Hippocampal formation (tissue), 2 donors: ENCODE measurements at places on chromosomes 3 and 15.
A peak's percentile ranks its signal among the peaks of the same experiment; 100 is the strongest.

GRCh38 chr15:40006003-40006402, 33.0 kb downstream of the SRP14 start:
- no peak for DNase-seq

DNA sequence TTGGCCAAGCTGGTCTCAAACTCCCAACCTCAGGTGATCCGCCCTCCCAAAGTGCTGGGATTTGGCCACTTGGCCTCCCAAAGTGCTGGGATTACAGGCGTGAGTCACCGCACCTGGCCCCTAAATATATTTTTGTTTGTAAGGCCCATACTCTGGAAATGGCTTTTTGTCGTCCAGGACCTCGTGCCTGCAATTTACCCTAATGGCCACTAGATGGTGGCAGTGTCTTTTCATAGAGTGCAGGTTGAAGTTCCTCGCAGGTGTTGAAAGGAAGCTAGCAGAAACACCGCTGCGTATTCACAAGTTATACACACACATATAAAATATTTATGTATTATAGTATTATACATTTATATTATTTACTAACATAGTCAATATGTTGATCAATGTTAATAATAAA, 97.2 kb downstream of the LRTM1 start:
- DNase-seq, result no peak

- DNase-seq, result no peak
Observed at GRCh38 chr3:148070041-148070440, 627.7 kb upstream of the AGTR1 start.

DNA sequence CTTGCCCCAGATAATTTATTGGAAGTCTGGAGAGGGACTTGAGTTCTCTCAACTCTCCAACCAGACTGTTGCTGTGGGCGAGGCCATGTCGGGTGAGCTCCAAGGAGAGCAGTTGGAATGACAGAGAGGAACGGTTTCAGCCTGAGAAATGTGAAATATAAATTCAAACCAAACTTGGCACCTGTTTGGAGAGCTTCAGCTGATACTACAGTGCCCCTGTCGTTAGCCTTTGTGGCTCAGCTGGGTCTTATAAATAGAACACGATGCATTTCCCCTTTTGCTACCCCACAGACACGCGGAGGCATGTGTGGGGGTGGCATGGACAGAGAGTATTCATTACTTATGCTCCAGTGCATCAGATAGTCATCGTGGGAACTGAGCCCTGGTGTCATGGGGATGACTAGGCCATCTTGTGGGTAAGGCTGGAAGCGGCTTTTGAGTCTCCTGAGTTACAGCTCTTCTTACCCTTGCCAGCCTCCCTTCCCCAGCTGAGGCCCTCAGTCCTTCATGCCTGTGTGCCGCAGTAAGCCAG, 15.6 kb downstream of the SMAD3 start:
- DNase-seq, result peak; percentile 42

GRCh38 chr3:167662919-167663400, 9.2 kb upstream of the WDR49 start:
- no peak for DNase-seq

GRCh38 chr3:176939022-176939817, 258.1 kb downstream of the TBL1XR1 start:
- peak; percentile 81 for DNase-seq

DNA sequence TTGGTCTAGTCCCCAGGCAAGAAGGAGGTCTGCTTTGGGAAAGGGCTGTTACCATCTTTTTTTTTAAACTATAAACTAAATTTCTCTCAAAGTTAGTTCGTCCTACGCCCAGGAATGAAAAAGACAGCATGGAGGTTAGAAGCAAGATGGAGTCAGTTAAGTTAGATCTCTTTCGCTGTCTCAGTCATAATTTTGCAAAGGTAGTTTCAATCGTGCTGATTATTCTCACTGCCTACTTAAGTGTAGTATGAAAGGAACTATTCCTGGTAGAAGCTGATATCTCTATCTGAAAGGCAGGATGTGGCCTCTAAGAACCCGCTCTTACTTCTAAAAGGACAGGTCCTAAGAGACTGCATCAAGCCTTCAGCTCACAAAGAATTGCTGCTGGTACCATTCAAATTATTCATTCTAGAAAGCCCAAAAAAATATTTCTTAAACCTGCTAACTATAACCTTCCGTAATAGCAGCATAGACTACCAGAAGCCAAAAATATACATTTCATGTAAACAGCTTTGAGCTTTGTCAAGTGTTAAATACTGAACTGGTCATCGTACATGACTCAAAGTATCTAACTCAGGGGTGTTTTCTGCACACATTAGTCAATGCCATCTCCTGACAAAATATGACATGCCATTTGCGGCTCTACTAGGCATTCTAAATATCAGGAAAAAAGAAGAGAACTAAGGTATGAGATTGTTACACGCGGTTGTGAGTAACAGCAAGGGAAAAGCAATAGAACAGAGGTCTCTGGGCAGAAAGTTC, 96.0 kb upstream of the CCDC80 start:
- no peak for DNase-seq

- DNase-seq, result no peak
Observed at GRCh38 chr3:130392266-130392665, 46.8 kb downstream of the COL6A5 start.

GRCh38 chr15:45064386-45064785, 41.4 kb downstream of the SORD start:
- DNase-seq, result no peak

- no peak for DNase-seq
Observed at GRCh38 chr3:67864587-67865183, 210.3 kb upstream of the SUCLG2 start.

DNA sequence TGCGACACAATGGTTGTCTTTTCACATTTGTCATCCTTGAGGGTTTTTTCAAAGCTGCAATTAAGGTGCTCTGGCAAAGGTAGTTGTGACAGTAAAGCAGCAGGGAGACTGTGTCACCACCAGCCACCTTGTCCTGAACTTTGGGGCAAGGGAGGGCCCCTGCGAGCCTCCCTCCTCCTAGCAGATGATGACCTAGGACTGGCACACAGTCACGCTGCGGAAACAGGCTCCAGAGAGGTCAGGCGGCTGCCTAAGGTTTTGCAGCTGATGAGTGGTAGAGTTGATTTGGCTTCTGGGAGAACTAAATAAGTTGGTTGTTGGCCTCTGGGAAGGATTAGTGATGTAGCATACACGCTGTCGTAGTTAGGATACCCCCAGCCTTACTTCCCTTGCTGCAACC, 62.7 kb downstream of the PDIA5 start:
- DNase-seq, result no peak

DNA sequence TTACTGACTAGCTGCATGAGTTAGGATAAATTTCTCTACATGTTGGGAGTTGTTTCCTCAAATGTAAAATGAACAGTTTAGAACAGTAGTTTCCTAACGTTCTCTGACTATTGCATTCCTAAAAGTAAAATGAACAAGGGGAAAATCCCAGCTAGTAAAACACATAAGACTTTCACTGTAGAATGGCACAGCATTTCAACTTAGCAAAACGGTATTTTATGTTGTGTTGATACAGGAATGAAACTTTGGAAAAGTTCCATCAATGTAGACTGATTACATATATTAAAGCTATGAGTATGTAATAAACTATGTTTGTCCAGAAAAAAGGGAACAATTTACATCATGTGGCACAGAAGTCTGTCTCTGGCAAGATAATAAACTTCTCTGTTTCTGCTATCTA, 297.4 kb upstream of the EPHA3 start:
- no peak for DNase-seq

DNA sequence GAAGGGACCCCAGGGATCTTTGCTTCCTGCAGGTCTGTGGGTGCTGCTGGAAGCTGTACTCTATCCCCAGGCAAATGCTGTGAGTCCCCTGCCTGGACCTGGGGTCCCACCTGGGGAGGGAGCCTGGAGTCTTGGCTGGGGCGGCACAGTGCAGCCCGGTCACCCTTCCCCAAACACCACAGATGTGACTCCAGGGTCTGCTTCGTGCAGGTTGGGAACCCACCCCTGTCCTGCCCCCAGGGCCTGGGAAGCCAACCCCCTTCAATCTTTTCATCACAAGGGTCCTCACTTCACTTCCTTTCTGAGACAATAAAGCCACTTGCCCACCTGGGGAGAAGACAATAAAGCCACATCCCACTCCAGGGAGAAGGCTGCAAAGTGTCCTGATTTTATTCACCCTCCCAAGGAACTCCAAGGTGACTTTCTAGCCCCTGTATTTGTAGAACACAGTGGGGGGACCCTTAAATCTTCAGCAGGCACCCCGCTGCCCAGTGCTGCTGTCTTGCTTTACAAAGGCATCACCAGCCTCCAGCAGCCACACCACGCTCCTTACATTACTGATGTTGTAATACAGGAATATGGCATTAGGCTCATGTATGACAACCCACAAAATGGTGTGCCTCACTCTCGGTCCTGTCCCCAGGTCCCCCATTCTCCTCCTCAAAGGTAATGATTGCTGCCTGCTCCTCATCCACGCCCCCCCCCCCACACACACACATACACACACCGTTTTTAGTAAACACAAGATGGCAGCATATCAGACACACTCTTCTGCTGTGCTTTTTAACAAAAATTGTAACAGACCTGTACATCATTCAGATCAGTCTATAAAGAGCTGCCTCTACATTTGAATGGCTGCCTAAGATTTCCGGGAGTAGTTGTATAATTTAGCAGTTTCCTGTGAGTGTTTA, 9.9 kb downstream of the C3orf22 start:
- no peak for DNase-seq

GRCh38 chr15:79091204-79091867, 756 bp upstream of the RASGRF1 start:
- no peak for DNase-seq

DNA sequence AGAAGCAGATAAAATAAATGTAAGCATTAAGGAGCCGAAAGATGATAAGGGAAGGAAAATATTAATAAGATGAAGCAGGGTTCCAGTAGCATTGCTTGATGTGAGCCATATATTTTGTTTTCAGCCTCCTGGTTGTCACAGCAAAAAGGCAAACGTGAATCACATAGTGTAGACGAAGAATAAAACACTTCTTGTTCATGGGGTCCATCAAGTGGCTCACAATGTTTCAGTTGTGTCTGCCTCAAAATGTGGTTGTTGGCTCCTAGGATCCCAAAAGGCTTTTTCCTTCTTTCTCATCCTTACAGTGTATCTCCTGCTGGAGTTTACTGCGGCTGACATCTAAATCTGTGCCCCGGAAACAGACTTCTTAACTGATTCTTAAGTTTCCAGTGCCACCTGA, 195.1 kb downstream of the GHSR start:
- DNase-seq, result no peak

DNA sequence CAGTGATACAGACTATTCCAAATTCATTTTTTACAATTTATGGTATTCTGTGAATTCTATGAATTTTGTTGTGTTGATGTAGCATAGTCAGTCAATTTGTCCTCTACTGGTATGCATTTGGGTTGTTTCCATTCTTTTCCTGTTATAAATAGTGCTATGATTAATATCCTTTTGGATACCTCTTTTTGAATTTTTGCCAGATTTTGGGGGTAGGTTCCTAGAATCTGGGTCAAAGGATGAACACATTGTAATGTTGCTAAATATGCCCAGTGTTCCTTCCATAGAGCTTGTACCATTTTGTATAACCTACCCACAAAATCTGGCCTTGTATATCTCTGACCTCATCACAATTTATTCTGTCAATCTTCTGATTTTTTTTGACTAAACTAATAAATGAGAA, 44.4 kb upstream of the C3orf38 start:
- no peak for DNase-seq

DNA sequence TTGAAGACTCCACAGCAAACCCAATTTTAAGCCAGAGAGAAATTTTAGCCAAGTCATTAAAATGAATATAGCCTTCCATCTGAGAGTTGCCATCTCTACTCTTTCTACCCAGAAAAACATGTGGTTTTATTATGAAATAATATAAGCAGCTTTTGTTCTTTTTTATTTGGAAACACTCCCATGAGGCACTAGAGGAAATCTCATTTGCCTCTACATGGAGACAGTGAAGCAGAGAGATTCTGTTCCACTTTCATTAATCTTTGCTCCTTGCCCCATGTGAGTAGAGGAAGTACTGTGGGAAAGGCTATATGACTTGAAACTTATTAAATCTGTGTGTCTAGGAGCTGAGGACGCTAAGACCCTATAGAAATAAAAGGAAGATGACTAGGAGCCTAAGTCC, 111.1 kb downstream of the P3H2 start:
- DNase-seq, result no peak

DNA sequence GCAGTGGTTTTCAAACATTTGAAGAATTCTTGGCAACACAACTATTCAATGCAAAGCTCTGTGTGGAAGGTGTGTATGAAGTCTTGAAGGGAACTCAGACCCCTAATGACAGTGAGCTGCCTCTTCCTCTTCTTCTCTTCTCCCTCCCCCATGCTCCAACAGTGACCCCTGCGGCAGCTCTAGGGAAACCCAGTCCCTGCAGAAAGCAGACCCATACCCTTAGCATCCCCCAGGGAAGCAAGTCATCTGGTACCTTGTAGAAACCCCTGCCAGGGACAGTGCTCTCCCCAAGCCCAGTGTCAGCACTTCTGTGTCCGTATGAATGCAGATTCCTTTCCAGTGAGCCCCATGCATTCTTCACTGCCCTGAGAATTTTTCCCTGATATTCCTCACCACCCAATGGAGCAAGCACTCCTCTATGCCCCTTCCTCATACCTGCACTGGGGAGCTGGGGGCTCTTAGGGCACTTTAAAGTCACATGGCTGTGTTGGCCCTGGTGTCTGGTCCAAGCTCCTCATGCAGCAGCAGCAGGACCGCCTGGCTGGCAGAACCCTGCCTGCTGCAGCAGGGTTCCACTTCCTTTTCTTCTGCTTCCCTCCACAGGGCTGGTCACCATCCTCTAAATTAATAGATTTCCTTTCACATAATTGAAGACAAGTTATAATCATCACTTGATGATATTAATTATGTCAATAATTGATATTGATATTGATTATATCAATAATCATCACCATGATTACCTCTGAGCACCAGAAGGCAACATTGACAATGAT, 442.5 kb downstream of the EPHB1 start:
- DNase-seq, result no peak

GRCh38 chr3:128012050-128012449, 40.2 kb upstream of the SEC61A1 start:
- DNase-seq, result no peak

DNA sequence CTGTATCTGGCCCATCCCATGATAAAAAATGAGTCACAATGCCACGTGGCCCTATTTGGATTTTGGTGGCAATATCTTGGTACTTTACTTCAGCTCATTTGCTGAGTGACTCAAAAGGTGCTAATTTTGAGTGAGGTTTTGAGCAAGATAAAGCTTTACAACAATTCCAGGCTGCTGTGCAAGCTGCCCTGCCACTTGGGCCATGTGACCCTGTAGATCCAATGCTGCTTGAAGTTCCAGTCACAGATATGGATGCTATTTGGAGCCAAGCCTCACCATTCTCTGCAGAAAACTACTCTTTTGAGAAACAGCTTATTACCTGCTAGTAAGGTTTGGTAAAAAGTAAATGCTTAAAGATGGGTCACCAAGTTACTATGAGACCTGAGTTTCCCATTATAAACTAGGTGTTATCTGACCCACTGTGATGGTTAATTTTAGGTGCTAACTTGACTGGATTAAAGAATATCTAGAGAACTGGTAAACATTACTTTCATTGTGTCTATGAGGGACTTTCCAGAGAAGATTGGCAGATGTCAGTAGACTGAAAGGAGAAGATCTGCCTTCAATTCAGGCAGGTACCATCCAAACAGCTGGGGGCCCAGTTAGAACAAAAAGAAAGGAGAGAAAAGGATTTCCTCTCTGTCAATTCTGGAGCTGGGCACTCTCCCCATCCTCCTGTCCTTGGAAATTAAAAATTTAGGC, 1083.9 kb downstream of the DIPK2A start:
- DNase-seq, result no peak

GRCh38 chr15:87949575-87950223, 306.8 kb downstream of the NTRK3 start:
- no peak for DNase-seq

GRCh38 chr3:171847133-171847532, 4.0 kb downstream of the TMEM212 start:
- no peak for DNase-seq
